ENCODE measurements at places on chromosomes 3 and 15. TPM values are rescaled to one million over a fixed set of nuclear protein-coding genes. Genes with fewer than 3 reads are reported as not detected.

CSTA gene
- total RNA-seq, result 3.5 TPM

HESX1 gene
- 0.83 TPM for total RNA-seq

MOBP gene
- 0.19 TPM for total RNA-seq

CCDC54 gene
- total RNA-seq, result not detected

SKOR1 gene
- total RNA-seq, result 0.51 TPM

All from posterior vena cava (tissue), 2 donors.